Bone marrow (tissue), 2 donors: ENCODE measurements at places on chromosomes 7 and 10.
A peak's percentile ranks its signal among the peaks of the same experiment; 100 is the strongest.

DNA sequence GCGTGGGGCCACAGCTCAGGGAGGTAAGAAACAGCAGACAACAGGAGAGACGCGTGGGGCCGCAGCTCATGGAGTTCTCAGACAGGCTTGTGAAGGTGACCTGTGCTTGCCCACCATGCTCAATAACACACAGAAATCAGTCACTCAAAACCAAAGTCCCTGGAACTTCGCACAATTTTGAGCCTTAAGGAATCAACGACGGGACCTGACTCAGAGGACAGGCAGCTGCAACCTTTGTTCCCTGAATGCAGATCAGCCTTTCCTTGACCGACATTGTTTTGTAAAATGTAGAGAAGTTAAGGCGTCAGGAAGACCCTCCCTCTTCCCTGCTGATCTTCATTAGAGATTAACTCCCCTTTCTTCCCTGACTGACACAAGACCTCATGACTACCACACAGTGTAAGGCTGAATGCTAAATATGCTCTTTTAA lies 8.5 kb upstream of the KNDC1 start:
- DNase-seq = no peak

- no peak for DNase-seq
Measured at GRCh38 chr7:48933549-48934085, 9.3 kb downstream of the CDC14C start.

DNA sequence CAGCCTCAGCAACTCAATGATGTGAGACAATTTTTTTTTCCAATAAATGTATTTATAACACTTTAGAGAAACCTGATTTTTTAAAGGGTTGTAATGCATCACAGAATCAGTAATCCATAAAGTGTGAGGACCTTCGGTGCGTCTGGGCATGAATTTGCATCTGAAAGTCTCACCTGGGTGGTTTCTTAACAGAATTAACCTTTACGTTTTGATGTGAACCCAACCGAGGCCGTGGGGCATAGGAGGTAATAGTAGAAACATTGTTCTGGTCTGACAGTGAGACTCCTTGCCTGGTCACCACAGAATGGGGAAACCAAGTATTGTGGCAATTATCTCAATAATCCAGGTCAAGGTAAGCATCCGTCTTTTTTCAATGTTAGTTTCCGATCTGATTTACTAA lies 114.6 kb downstream of the PRKCQ start:
- DNase-seq = no peak

DNA sequence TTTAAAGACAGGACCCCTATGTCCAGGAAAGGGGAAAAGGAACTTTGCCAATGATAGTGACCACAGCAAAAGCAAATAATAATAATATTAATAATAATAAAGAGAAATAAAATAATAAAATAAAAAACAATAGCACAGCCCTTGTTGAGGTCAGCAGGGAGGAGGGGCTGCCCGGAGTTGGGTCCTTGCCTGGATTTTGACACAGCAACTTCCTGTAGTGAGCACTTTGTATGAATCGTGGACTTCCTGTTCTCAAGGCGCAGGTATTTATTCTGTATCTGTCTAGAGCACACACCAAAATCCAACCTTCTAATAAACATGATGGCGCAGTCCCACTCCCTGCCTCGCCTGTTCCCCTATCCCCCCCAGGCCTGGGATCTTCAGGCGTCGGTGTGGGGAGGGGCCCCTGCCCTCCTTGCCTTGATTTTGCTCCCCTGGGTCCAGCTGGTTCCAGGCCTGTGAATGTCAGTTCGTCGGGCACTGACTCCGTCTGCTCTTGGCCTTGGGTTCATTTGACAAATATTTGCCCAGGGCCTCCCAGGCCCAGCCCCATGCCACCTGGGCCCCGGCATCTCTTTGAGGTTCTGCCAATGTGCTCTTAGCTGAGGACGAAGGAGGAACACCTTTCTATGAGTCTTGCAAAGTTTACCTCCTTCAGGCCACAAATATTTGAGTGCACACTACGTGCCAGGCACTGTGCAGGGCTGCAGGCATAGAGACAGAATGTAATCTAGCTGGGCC lies 13.9 kb downstream of the TRIM8 start:
- DNase-seq = no peak

DNA sequence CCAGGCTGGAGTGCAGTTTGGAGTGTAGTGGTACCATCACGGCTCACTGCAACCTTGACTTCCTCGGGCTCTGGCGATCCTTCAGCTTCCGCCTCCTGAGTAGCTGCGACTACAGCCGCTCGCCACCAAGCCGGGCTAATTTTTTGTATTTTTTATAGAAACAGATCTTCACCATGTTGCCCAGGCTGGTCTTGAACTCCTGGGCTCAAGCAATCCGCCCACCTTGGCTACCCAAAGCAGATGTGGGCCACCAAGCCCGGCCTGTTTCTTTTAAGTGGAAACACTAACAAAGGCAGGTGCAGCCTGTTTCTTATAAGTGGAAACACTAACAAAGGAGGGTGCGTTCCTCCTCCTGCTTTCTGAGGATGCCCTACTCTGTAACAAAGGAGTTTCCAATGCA lies 18.2 kb downstream of the PRF1 start:
- DNase-seq = no peak

- DNase-seq = no peak
Measured at GRCh38 chr7:39399986-39400385, 166.2 kb upstream of the YAE1 start.

GRCh38 chr7:55441002-55441401 lies 75.9 kb downstream of the LANCL2 start:
- no peak for DNase-seq

DNA sequence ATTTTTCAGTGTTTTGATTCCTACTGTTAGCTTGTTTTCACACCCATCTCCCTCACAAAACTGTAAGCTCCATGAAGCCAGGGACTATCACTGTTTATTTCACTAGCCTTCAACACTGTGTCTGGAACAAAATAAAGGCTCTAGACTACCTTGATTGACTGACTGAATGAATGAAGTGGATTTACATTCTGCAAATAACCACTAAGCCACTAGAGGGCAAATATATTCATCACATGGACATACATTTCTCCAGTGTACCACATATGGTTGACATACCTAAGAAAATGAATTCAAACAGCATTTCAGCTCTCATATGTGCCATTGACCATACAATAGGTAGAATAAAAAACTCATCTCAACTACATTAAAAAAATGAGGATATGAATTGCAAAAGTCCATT lies 185.9 kb downstream of the RAB11FIP2 start:
- no peak for DNase-seq

DNA sequence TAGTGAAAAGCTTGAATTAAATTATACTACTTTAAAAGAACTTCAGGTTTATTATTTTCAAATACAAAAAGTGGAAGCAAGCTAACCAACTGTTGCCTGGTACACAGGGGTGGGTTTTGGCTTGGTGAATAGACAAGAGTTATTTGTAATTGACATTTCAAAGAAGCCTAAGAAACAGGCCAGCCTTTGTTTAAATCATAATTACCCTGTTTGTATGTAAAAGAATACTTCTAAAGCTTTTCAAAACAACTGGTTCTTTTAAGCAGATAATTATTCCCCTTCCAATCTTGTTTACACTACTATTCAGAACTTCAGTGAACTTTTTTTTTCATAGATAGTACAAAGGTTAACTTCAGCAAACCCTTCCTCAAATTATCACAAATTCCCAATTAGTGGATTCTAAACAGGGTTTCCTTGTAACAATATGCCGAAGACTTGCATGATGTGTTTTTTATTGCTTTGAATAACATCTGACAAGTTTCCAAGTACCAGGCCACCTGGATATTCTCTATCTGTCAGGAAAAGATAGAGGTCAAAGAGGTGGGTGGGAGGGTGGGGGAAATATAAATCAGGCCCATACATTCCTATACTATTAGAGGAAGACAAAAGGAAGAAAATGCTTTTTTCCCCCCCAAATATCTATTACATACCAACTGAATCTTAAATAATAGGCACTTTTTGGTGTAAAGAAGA lies 20.4 kb downstream of the SSMEM1 start:
- no peak for DNase-seq

GRCh38 chr10:132517951-132518521 lies 19.6 kb upstream of the INPP5A start:
- no peak for DNase-seq

- no peak for DNase-seq
Measured at GRCh38 chr10:131004276-131004675, 307.2 kb downstream of the TCERG1L start.

DNA sequence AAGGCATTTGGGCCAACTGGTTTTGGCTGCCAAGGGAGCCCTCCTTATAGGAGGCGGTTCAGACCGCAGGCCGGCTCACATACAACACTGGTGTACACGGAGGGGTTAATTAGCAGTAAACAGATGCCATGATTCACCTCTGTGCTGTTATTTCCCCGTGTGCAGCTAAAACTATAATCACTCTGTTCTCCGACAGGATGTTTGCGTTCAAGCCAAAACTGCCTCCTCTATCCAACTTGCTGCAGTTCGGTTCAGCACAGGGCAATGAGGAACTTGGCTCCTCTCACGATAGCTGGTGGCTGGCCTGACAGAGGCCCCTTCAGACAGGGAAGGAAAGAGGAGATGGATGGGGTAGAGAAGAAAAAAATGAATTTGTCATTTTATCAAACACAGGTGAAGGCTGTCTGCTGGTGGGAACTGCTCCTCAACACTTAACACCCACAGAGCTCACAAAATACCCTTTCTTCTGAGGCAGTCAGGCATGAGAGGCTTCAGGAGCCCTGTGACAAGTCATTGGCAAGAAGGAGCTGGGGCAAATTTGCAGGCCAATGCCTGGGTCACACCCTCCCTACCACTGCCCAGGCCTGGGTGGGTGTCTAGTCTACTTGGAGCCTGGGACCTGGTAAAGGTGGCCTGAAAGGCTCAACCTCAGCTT lies 24.0 kb downstream of the KCNMA1 start:
- DNase-seq = no peak

- DNase-seq = no peak
Measured at GRCh38 chr10:123301077-123301857, 147.1 kb downstream of the BUB3 start.

- peak; percentile 84 for DNase-seq
Measured at GRCh38 chr7:66847879-66848790, 72.9 kb upstream of the TMEM248 start.

- DNase-seq = no peak
Measured at GRCh38 chr10:66996996-66997395, 71.2 kb downstream of the LRRTM3 start.

GRCh38 chr10:50851884-50852671 lies 33.3 kb downstream of the A1CF start:
- DNase-seq = no peak

DNA sequence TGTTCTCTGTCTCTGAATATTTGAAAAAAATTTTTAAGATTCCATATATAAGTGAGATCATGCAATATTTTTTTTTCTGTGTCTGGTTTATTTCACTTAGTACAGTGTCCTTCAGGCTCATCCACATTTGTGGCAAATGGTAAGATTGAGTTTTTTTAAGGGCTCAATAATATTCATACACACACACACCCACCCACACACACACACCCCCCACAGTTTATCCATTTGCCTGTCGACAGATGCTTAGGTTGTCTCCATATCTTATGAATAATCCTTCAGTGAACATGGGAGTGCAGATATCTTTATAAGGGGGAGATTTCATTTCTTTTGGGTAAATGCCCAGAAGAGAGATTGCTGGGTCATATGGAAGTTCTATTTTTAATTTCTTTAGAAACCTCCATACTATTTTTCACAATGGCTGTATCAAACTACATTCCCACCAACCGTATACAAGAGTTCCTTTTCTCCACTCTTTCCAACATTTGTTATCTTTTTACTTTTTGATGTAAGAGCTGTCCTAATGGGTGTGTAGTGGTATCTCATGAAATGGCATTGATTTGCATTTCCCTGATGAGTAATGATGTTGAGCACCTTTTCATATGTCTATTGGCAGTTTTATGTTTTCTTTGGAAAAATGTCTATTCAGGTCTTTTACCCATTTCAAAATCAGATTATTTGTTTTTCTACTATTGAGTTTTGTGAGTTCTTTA lies 35.0 kb downstream of the AUTS2 start:
- no peak for DNase-seq

DNA sequence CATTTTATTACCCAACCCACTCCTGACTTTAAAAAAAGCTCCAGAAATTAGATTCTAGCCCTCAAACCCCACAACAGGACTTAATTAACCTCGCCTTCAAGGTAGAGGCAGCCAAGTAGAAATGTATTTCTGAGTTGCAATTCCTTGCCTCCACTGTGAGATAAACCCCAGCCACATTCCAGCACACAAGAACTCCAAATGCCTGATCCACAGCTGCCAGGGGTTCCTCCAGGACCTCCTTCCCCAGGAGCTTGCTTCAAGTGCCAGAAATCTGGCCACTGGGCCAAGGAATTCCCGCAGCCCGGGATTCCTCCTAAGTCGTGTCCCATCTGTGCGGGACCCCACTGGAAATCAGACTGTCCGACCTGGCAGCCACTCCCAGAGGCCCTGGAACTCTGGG lies 25.9 kb upstream of the ARL4A start:
- DNase-seq = no peak

DNA sequence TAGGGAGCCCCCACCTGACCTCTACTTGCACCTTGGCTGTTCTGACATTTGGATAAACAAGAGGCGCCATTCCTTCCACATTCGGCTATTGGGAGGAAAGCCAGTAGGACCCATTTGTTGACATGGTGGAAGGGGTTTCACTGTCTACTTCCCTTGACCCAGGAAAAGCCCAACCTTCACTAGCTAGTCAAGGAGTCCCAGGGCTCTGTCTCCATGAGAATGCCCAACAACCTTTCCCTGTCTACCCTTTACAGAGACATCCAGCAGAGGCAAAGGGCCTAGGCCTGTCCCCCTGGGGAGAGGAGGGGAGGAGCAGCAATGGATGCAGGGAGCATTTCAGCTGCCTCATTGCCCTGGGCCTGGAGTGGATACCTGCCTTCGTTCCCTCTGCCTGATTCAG lies 136.1 kb downstream of the NEURL1 start:
- DNase-seq = no peak

GRCh38 chr7:120760050-120760449 lies 97.9 kb downstream of the TSPAN12 start:
- no peak for DNase-seq

DNA sequence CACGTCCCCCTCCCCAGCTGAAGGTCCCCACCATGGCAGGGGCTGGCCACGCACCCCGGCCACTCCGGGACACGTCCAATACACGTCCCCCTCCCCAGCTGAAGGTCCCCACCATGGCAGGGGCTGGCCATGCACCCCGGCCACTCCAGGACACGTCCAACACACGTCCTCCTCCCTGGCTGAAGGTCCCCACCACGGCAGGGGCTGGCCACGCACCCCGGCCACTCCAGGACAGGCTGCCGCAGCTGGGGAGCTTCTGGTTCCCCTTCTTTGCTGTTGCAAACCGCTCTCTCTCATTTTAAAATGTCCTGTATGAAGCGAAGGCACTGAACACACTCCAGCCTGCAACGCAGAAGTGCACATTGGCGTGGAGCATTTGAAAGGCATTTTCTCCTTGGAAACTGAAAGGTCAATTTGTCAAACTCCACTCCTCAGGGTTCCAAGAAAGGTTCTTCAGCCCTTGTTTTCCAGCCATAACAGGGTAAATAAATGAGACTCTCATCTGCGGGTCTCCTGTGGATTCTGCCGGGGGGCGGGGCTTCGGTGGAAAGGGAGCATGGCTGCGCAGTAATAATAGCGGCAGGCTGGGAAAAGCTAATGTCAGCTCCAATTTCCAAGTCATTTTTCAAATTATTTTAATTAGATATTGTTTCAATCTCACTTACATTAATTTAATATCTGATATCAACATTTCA lies 580.3 kb downstream of the DNAJB6 start:
- DNase-seq = no peak

- no peak for DNase-seq
Measured at GRCh38 chr7:374706-375311, 84.8 kb downstream of the FOXL3 start.

GRCh38 chr7:156898938-156899337 lies 6.0 kb upstream of the LMBR1 start:
- no peak for DNase-seq

GRCh38 chr10:124342821-124343170 lies 75.9 kb downstream of the OAT start:
- DNase-seq = no peak
